ENCODE measurements at places on chromosomes 5 and 9. TPM values are rescaled to one million over a fixed set of nuclear protein-coding genes. Genes with fewer than 3 reads are reported as not detected.

Gene IFNK
- not detected for total RNA-seq

Gene SPINK7
- not detected for total RNA-seq

Gene ITK
- total RNA-seq = 0.27 TPM

Gene ADGRD2
- total RNA-seq = under 0.01 TPM

DNA sequence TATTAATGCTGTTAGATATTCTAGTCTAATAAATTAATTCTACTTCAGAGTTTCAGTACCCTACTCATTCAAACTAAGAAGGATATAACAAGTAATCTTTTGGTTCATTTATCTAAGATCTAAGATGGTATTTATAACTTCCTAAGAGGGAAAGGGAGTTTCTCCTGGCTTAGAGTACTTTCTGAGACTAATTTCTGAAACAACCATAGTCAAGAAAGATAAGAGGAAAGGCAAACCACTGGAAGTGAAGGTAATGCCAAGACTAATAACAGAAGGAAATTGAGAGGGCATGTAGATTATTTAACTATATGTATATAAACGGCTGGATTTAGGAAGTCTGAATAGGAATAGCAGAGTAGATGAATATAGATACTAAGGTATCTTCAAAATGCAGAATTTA is 112.4 kb upstream of the ACOT12 start:
- DNase-seq = no peak

GRCh38 chr9:28866951-28867350 is 1293.7 kb upstream of the C9orf72 start:
- no peak for DNase-seq

DNA sequence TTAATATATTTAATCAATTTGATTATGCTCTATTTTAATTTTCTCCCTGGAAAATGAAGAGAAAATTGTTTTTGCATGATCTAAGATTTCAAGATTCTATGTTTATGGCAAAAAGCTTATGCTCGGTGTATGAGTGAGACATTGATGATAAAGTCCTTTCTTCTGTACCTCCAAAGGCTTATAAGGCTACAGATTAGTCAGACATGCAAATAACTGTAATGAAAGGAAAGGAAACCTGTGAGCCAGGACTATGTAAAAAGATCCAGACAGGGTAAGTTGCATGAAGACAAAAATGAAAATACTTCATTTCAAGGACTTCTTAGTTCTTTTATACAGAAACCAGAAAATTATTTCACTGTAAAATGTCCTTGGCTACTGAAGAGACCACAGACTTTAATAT is 52.2 kb upstream of the EDIL3 start:
- DNase-seq = no peak

DNA sequence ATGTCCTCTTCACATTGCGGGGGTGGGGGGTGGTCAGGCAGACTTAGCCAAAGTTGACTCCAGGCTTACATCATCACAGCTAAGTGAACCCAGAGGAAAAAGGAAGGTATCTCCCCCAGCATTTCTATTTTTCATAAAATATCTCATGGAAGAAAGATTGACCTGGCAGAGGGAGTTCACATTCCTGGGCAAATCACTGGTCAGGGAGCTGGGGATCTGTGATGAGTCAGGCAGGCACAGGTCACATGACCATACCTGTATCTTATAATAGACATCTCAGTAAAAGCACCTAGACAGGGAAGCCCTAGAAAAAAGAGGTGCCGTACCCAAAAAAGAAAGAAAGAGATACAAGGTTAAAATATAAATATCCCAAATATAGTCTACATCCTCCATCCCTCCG is 57.3 kb upstream of the WWC1 start:
- DNase-seq = no peak

GRCh38 chr9:37905131-37905505 is 1.2 kb upstream of the SLC25A51 start:
- DNase-seq = no peak

GRCh38 chr5:151695464-151695863 is 8.7 kb upstream of the SPARC start:
- DNase-seq = no peak

DNA sequence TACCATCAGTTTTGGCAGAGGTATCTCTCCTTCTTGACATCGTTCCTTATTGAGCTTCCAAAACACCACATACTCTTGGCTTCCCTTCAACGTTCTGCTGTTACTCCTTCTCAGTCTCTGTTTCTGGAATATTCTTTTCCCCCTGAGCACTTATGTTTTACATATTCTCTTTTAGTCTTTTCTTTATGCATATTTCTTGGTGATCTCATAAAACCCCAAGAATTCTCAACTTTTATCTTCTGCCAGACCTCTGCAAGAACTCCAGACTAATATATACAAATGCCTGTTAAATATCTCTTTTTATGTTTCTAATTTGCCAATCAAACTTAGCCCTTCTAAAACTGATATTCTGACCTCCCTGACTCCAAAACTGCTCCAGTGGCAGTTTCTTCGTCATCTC is 453.4 kb upstream of the CTNND2 start:
- no peak for DNase-seq

DNA sequence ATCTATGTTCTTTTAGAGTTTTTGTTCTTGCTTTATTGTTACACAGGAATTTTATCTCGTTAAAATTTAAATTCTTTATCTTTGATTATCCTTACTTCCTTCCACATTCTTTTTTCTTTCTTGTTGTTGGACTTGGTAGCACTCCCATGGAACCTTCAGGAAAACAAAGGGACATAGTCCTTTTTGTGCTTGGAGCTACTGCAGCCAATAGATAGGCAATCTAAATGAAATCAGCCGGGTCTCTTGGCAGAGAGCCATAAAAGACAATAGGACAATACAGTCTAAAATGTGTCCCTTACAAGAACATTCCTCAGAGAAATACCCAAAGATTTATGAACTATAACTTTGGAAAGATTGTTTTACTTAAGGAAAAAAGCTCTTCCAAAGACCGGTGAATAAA is 548.1 kb upstream of the C9orf72 start:
- DNase-seq = no peak

GRCh38 chr5:32323741-32324140 is 11.0 kb upstream of the MTMR12 start:
- DNase-seq = no peak

GRCh38 chr5:31638345-31638744 is 586 bp upstream of the PDZD2 start:
- no peak for DNase-seq

GRCh38 chr9:88807426-88807825 is 183.8 kb upstream of the S1PR3 start:
- no peak for DNase-seq

DNA sequence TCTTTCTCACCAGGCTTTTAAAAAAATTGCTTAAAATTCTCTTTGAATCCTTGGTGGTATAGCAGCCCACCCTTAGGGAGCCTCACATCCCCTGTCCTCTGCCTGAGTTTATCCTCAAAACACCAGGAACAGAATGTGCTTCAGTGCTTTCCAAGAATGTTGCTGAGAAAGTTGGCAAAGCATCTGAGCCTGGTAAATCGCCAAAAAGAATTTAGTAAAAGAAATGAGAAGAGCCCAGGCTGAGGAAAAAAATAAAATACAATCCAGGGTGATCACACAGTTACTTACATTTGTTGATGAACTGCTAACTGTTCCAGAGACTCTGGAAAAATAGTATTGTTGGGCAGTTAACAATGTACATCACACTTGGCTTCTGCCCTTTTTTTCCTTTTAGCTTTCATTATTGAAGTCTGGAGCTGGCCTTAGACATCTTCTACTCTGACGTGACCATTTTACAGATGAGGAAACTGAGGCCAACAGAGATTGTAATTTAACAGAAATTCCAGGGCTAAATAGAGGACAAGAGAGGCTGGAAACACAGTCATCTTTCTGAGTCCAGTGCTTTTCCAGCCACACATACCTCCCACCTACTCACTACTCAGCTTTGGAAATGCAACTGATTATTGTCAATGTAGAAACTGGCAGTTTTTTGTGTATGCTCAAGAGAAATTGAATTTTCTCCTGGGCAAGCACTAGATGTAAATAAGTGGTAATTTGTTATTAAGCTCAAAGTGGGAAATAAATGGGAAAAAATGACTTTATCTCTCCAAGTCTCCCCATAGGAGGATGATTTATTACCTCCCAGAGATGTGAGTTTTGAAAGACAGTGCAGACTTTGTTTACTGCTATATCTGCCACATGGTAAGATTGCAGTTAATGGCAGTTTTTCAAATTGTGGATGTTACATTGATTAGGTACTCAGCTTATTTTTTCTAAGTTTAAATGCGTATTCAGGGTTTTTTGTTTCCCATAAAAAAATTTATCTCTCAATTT is 86.7 kb upstream of the ALDH1A1 start:
- no peak for DNase-seq

DNA sequence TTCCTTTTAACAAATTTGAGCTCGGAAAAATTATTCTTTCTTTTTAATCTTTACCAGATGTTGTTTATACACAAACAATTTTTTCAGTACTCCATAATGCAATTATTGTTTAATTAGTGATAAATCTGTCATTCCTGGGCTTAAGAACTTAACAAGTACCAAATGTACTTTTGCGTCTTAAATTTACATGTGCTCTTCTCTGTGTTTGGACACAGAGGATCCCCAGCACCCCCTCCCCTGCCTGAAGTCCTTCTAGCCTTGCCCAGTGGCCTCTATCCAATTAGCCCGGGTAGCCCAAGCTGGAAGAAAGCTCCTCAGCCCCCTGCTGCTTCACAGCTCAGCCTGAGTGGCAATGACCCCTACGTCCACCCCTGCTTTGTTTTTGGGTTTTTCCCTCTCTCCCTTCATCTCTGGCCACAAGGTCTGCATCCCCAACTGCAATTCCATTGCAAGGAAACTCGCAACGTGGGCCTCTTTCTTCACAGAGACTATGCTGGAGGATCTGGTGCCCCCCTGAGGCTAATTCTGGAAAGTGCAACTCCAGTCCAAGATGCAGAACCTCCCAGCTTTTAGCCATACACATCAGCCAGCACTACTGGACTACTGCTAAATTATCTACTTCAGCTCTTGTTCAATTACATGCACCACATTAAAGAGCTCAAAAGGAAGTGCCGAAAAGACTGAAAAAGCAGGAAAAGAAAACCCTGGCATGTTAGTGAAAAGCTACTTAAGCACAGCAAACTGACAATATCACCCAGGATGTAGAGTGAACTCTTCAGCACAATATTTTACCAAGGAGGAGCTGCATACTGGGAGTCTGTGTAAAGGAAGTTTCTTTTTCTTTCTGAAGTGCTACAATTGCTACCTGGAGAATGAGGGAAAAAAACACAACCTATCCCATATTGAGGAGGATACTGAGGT is 186.2 kb downstream of the FANCC start:
- DNase-seq = peak; percentile 67

DNA sequence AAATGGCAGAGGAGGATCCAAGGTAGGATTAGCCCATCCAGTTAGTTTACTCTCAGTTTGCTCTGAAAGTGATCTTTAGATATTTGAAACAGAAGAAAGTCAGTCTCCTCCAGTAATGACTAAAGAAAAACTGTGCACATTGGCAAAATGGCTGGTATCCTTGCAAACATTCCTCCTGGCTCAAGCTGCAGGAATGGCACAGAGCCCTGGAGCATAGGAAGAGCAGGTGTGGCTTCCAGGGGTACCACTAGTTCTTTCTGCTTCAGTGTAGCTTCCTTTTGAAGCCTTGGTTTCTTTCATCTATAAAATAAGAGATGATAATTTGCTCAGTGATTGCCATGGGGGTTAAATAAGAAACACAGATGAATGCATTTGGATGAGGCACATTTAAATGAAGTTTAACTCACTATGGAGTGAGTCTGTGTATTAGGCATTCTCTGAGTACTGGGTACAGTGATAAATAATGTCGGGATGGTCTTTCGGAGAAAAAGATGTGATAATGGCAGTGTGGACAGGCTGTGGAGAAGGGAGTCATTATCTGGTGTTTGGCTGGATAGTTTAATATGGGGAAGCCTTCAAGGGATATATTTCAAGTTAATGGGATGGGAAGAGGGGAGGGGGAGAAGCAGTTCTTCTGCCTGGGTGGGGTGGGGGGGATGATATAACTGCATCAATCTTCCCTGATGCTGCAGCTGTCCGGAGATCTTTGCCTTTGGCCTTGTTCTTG is 217.3 kb upstream of the KLF4 start:
- DNase-seq = no peak

All from hematopoietic multipotent progenitor cell (in vitro differentiated cells).